Left renal pelvis (tissue), 4 donors: ENCODE measurements at places on chromosomes 7 and 10.

- DNase-seq, result no peak
These were observed 43.5 kb downstream of the TMEM270 start for GRCh38 chr7:73904219-73905137.

DNA sequence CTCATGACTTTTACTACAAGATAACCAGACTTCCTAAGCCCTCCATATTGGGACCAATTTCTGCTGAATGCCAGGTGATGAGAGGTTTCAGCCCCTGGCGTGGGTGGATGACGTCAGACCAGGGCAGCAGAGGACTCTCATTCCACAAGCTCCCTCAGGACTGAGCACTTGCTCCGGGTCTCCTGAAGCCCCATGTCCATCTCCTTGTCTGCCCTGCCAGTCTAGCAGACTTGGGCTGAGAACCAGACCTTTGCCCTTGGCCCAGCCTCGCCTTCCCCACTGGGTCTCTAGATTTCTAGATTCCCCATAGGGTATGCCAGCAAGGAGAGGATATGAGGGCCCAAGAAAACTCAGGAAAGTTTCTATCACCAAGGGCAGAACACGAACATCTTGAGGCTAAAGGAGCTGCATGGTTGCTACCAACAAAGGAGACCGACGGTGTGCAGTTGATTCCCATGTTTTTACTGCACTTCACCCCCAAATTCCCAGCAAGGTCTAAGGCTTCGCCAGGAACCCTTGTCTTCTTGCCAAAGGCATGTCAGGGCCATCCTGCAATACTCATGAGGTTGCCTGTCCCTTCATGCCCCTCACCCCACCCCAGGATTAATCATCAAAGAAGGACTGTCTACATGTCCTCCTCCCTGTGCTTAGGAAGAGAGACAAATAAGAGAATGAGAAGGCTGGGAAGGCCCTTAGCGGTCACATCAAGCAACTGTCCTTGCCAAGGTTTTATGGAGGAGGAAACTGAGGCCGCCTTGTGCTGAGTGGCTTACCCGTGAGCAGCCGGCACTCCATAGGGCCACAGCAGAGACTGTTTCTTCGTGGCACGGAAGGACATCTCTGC lies 96.5 kb upstream of the MACROH2A2 start:
- DNase-seq, result no peak

DNA sequence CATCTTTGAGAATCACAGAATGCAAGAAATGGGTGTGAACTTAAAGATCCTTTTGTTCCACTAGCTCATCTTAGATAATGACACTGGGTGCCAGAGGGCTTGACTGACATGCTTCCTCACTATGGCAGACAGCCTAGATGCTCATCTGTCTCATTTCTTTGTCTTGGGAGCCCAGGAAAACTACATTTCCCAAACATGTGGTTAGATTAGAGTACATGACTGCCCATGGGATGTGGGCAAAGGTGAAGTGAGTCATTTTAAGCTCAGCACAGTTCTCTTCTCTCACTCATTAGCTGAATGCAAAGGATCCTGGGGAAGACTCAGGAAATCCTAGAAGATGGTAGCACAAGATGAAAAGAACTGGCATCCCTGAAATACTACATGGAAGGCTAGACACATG lies 32.5 kb upstream of the TBX20 start:
- DNase-seq, result no peak

DNA sequence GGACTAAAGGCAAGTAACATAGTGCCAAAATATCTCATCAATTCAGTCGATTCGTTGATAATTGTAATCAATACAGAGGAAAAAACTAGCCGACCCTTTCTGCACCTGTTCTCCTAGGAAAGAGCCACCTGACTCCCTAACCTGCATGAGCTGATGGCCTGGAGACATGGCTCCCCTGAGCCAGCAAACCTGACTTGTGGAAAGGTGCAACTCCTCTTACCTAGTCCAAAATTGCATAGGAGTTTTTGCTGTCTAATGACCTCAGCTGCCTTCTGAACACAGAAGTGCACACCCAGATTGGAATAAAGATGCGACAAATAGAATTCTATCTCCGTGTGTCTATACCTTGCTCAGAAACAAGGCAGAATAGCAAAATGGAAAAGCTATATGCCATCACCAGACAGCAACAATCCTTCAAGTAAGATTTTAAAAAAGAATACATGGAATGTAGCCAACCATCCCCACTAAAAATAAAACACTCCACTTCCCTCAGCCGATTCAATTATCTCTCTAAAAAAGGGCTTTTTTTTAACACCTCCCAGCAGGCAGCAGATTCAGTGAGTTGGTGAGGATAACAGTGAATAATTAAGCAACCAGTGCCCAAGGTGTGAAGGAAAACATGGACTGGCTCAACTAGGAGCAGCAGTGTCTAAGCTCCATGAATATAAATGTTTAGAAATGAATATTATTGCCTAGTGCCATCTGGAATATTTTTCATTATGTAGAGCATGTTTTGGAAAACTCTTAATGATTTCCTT lies 26.6 kb upstream of the LMTK2 start:
- DNase-seq, result no peak

GRCh38 chr7:125125315-125125714 lies 195.7 kb upstream of the POT1 start:
- no peak for DNase-seq

DNA sequence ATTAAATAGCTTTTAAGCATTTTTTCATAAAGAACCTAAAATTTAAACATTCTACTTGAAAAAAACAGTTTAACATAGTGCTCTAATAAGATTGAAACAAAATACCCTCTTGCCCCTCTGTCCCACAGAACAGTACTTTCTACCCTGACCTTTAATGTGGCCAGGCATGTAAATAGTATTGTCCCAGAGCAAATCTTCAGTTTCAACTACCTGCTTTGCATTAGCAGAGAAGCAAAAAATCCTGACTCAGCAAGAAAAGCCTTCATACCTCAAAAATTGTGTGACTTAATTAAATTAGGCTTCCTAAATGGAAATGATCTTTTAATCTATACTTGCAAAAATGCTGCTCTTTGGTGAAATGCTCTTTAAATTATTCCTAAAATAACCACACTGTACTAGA lies 237.4 kb upstream of the AOAH start:
- DNase-seq, result no peak

DNA sequence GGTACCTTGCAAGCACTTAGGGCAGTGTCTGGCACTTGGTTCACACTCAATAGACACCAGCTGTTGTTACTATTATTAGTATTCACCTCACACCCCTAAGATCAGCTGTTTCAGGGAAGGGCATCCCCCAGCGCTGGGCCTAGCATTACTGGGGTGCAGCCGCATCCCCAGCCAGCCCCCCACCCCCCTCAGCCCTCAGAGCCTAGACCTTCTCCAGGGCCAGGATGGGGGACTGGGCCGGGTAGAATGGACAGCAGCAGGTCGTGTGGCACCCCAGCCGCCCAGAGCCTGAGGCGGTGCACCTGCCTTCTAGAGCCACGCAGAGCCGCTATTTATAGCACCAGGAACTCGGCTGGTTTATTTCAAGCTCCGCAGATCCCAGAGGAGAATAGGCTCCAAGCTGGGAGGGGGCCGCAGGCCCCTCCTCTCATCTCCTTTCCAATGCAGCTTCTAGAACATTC lies 60.5 kb downstream of the GTF2IRD1 start:
- DNase-seq, result no peak

- DNase-seq, result peak; percentile 73
These were observed 1.9 kb downstream of the HIPK2 start for GRCh38 chr7:139775829-139776266.

DNA sequence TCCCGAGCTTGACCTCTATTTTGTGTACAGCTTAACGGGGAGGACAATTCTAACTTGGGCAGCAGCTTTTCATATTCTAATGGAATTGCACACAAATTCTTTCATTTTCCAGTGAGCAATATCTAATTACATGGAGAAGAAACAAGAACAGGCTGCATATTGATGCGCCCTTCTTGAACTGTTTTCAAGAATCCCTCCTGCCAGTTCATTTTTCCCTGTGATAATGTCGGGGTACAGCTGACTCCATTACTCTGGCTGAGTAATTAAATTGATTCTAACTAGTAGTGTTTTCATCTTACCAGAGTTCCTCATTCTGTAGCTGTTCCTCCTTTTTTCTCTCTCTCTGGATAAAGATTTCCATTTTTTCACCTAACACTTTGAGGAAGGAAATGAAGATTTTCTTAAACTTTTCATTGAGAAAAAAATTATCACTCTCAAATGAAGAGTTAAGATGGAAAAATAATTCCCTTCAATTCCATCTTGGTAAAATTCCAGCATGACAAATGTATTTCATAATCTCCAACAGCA lies 190.9 kb downstream of the FANK1 start:
- no peak for DNase-seq

- DNase-seq, result no peak
These were observed 232.0 kb upstream of the CELF2 start for GRCh38 chr10:10785627-10786026.

DNA sequence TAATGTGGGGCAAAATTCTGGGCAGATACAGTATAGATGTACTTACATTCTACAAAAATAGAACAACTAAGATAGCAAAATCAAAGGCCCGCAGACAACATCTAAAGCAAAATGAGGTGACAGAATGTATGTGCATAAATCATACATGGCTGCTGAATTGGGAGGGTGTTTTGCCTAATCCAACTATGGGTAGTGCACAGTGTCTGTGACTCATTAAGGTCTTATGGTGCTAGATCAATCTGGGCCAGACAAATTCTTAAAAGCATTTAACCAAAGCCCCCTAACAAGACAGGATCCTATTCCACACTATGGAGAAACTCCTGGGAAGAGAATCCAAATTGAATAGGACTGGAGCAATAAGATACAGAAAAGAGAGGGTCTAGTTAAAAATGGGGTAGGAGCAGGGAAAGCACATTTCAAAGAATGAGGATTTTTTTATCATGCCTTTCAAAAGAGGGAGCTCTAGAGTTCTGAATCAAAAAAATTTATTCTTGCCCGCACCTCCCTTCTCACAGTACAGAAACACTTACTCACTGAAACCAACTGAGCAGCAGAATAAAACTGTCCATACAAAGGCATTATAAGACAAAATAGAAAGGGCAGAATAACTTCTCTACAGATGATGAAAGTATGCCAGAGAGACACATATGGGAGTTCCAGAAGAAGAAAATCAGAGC lies 181.3 kb downstream of the RNLS start:
- DNase-seq, result no peak

GRCh38 chr10:20874261-20874660 lies 22.9 kb downstream of the NEBL start:
- no peak for DNase-seq

DNA sequence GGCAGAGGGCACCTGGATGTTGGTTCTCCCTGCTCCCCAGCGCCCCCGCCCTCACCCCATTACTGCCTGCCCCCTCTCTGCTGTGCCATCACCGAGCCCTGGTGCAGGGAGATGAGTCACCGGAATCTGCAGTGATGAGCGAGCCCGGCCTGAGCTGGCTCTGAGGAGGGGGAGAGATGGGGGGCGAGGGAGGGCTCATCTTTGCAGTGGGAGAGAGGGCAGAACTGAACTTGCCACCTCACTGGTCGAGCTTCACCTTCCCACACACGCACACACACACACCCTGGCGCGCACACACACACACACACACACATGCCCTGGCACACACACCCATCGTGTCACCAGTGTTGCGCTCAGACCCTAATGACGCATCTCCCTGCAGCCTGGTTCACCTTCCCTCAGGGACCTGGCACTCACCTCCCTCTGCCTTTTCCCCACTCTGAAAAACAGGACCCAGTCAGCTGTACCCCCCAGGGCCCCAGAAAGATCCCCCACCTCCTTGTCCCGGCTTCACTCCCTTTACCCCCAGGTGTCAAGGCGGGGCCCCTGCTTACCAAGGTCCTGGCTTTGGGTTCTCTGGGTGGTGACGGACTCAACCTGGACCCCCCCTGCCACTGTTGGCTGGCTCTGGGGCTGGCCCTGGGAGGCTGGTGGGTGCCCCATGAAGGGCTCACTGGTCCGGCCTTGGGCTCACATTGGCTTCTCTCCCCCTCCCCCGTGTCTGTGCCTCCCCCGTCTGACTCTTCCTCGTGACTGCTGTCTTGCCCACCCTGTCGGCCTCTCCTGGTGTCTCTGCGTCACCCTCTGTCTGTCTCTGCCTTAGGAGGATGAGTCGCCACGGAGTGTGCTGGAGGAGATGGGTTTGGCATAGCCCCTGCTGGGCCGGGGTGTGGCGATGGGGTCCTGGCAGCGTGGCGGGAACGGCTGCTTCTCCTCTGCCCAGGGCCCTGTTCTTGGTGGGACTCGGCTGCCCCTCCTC lies 5.4 kb downstream of the VGF start:
- no peak for DNase-seq

DNA sequence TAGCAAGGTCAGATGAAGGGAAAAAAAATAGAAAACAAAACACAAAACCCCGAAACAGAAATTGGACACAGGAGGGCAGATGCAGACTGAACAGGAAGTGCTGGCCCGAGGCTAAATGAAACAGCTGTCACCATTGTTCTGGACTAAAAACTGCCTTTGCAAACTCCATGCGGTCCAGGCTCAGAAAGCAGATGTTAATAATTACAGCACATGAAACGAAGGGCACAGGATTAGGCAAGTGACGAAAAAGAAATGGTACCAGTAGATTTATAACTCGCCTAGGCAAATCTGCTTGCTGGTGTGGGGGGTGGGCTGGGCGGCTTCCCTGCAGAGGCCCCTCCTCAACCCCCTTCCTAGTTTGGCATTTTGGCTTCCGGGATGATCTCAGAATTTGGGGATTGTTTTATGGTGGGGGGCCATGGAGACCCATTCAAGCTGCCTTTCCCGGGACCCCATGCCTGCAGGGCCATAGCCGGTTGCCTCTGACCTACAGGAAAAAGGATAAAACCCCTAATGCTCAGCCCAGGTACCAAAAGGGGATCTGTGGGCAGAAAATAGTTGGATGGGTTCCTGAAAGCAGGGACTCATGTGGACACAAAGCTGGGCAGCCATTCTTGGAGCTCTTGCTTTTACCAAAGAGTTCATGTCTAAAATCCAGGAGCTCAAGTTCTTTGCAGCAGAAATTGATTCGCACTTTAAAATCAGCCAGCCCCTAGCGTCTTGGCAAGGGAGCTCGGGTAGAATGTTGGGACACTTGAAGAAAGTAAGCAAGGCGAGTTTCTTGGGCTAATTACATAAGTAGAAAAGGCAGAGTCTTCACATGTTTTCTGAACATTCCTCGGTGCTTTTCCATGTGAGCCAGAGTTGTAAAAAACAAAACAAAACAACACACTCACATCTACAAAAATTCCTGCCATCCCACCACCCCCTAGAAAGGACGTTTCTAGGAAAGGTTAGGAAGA lies 39.0 kb upstream of the EMX2 start:
- DNase-seq, result peak; percentile 53

DNA sequence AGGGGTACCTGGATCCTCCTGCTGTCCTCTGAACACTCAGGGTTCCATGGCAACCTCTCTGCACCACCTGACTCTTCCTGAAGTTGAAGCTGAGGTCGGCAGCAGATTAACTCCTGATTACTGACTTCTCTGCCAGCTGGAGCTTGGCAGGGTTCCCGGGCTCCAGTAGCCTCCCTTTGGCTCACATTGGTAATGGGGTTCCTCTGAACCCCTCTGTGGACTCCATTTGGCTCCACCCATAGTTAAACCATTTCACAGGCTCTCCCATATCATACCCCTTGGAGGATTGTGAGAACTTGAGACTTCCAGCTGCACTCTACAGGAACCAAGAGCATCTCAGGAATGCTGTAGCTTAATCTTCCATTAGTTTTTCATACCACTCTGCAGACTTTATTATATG lies 292.5 kb downstream of the HDAC9 start:
- DNase-seq, result no peak

GRCh38 chr7:146670532-146670931 lies 553.9 kb downstream of the CNTNAP2 start:
- no peak for DNase-seq
